DMS153 (cell line): ENCODE measurements at places on chromosomes 16 and 17.

- no peak for DNase-seq
These were observed 213.8 kb upstream of the NLRP1 start for GRCh38 chr17:5798094-5798493.

DNA sequence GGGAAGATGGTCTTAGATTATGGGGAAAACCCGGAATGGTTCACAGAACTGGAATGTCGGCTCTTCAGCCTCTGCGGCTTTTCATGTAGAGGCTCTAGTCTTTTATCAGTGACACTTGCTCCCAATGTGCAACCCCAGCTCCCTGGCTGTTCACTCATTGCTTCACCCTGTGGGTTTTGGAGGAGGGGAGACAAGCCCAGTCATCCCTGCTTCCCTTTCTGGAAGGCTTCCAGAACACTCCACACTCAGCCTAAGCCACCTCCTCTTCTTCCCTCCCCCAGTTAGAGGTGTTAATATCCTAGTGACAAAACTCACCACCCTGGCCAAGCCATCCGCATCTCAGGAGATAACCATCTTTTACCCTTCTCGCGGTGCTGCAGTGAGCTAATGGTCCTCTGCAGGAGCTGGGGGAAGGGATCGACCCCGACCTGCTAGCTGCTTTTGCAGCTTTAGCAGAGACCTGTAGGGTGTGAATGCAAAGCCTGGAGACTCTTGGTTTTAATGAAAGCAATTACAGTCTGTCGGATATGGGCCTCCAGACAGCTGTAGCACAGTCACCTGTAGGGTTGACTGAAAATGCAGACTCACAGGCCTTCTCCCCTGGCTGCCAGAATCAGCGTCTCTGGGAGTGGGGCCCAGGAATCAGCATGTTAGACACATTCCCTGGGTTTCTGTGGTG, 24.3 kb upstream of the LASP1NB start:
- no peak for DNase-seq

- no peak for DNase-seq
These were observed 142.1 kb upstream of the RPH3AL start for GRCh38 chr17:494601-495265.

GRCh38 chr17:69880591-69881112, 194.4 kb upstream of the KCNJ16 start:
- no peak for DNase-seq

- peak; percentile 89 for DNase-seq
These were observed 12.7 kb upstream of the STAC2 start for GRCh38 chr17:39238311-39238972.

- DNase-seq = no peak
These were observed 188.7 kb upstream of the GSE1 start for GRCh38 chr16:85424260-85425073.

DNA sequence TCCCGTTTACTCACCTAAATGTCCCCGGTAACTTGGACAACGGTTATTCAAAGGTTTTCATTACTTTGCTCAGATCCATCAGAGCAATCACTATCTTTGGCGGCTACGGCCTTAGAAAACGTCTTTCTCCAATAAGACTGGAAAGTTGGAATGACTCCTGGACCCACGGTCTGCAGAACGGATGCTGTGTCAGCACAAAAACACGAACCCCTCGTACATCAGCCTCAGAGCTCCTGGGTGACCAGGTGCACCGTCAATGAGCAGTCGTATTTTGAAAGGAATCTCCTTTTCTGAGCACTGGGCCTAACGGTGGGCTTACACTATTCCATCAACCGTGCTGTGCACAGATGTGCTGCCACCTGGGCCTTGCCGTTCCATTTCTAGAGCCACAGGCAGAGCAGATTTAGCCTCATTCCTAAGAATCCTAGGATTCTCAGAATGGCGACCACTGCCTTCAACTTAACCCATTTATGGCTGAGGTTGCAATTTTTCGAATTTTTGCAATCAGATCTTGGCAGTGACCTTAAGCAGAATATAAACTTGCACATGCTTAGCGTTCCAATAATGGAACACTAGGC, 110.8 kb upstream of the ZNF750 start:
- DNase-seq = no peak

DNA sequence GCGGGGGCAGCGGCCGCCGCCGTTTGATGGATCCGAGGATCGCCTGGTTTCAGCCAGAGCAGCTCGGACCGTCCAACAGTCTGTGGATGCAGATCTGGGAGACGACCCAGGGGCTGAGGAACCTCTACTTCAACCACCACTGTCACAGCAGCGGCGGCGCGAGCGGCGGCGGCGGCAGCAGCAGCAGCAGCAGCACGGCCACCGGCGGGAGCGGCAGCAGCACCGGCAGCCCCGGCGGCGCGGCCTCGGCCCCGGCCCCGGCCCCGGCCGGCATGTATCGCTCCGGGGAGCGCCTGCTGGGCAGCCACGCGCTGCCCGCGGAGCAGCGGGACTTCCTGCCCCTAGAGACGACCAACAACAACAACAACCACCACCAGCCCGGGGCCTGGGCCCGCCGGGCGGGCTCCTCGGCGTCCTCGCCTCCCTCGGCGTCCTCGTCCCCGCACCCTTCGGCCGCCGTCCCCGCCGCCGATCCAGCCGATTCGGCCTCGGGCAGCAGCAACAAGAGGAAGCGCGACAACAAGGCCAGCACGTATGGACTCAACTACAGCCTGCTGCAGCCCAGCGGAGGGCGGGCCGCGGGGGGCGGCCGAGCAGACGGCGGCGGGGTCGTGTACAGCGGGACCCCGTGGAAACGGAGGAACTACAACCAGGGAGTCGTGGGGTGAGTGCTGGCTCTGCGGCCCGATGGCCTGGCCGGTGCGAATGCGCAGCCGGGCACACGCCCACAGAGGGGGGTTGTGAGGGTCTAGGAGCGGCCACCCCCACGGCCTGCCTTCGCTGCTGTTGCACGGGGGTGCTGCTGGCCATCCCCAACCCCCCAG, 702 bp downstream of the TENT4B start:
- no peak for DNase-seq

GRCh38 chr17:15893658-15894024, 51.3 kb upstream of the ADORA2B start:
- DNase-seq = no peak

GRCh38 chr16:28623172-28623711, 13.4 kb upstream of the SULT1A1 start:
- DNase-seq = peak; percentile 77

- no peak for DNase-seq
These were observed 110.9 kb upstream of the NUDT7 start for GRCh38 chr16:77611386-77611785.

DNA sequence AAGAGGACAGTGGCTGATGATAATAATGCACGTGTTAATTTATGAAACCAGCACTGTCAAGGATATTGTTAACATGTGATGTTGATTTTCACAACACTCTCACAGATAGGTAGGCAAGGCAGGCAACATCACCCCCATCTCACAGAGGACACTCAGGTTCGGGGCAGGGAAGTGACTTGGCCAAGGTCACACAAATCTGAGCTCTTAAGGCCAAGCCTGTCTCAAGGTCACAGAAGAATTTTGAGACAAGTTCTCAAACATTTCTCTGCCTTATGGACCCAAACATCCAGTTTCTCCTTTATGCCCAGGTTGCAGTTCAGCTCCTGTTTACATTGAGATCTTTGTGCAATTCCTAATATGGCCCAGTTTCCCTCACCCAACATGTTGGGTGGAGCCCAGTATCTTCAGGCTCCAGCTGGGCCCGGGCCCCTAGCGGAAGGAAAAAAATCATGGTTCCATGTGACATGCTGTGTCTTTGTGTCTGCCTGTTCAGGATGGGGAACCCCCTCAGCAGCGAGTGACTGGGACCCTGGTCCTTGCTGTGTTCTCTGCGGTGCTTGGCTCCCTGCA, 1.3 kb downstream of the SLC2A4 start:
- DNase-seq = no peak

DNA sequence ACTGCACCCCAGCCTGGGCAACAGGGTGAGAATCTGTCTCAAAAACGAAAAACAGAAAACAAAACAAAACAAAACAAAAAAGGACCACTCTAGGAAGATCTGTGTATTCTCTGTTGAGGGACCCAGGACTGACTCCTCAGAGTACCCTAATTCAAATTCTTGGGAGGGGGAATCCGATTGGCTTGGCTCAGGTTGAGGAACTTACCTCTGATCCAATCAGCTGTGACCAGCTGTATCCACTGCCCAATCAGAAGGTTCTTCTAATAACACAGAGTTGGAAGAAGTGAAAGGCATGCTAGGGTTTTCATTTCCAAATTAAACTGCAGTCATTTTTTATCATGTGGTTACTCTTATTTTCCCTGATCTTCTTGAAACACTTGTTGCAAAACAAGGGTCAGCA, 105.9 kb upstream of the CACNG3 start:
- DNase-seq = no peak

DNA sequence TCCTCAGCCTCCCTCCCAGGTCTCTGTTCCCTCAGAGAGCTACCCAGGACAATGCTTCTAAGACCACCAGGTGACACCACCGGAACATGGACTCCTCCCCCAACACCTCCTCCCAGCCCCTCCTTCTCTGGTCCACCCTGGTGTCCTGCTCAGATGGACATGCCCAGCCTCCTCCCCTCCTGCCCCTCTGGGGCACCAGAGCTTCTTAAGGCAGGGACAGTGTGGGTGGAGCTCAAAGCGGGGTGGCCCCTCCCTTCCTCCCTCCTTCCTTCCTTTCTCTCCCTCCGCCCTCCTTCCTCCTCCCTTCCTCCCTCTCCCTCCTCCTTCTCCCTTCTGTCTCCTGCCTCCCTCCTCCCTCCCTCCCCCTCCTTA, 22.7 kb downstream of the TRPV3 start:
- no peak for DNase-seq

DNA sequence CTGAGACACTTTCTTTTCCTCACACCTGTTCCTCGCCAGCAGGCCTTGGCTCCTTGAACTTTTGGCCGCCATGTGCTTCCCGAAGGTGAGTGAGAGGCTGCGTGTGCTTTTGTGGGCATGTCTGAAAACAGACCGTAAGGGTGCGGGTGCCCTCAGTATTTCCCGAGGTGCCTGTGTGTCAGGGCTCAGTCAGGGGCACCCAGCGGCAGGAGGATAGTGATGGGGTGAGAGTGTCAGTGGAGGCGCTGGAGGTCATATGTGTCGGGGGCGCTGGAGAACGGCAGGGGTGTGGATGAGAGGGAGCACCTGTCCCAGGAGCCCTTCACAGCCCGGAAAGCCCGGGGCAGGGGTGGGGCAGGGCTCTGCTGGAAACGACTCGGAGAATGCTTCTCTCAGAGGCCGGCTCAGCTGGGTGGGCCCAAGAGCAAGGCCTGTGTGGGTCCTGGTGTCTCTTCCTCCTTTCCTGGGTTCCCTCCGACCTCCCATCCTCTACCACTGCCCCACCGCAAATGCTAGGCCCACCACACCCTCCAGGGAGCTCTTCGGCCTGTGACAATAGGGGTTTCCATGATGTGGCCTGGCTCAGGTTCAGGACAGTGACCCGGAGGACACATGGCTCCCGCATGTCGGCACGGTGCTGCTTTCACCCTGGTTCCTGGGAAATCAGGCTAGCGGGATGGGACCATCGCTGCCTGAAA, 451 bp downstream of the IL32 start:
- no peak for DNase-seq

GRCh38 chr16:27538528-27538927, 11.2 kb downstream of the GTF3C1 start:
- no peak for DNase-seq

DNA sequence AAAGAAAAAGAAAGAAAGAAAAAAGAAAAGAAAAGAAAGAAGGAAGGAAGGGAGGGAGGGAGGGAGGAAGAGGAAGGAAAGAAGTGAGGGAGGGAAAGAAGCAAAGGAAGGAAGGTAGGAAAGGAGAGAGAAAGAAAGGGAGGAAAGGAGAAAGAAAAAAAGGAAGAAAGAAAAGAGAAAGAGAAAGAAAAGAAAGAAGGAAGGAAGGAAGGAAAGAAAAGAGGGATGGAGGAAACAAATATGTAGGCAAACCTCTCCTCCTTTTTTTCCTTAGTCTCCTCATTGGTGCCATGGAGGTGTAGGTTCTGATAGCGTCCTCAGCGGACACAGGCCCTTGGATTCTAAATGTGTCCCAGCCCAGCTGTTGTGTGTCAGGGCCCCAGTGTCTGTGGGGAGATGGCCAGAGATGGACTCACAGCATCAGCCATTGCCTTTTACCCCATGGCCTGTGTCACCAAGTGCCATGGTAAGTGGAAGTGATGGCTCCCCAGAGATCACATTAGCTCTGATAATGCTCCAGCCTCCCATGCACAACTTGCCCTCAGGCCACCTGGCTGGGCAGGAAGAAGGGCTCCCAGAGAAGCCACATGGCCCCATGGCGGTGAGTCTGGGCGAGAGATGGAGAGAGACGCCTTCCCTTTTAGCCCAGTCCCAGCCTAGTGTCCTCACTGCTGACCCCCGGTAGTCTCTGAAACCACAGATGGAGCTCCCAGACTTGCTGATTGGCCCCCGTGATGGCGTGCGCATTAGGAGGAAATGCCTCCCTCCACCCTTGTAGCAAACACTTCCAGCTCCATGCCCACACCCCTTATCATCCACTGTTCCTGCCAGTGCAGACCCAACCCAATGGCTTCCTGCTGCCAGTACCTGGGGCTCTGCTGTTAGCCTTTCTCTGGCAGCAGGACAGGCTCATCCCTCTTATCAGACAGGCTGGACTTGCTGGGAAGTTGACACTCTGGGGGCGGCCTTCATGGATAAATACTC, 3.7 kb upstream of the SLC6A2 start:
- no peak for DNase-seq

DNA sequence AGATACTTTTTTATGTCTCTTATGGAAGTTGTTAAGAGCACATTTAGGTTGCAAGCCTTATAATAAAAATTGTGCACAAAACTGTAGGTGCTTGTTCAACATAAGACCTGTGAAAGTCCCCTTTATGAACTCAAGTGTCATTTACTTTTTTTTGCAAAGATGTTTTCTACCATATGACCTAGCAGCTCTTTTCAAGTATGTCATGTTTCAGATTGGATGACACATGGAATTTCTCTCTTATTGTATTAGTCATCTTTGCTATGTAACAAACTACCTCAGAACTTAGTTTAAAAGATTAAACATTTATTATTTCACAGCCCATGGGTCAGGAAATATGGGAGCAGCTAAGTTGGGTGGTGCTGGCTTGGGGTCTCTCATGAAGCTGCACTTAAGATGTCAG, 57.9 kb downstream of the PHKB start:
- DNase-seq = no peak

DNA sequence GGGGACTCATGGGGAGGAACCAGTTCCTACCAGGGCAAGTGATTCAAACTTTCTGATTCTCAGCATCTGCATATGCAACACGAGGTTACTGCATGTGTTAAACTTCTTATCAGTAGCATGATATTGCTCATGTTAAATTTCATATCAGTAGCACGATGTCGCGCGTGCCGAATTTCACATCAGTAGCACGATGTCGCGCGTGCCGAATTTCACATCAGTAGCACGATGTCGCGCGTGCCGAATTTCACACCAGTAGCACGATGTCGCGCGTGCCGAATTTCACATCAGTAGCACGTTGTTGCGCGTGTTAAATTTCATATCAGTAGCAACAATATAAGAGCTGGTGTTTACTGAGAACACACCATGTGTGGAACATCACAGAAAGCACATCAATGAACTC, 221.6 kb downstream of the GSG1L start:
- no peak for DNase-seq

- DNase-seq = peak; percentile 49
These were observed 13.2 kb downstream of the SLC7A5 start for GRCh38 chr16:87855852-87856715.
